ENCODE measurements at places on chromosomes 12 and 14.

- no peak for DNase-seq
These were observed 58.9 kb downstream of the ANAPC7 start for GRCh38 chr12:110344657-110345056.

DNA sequence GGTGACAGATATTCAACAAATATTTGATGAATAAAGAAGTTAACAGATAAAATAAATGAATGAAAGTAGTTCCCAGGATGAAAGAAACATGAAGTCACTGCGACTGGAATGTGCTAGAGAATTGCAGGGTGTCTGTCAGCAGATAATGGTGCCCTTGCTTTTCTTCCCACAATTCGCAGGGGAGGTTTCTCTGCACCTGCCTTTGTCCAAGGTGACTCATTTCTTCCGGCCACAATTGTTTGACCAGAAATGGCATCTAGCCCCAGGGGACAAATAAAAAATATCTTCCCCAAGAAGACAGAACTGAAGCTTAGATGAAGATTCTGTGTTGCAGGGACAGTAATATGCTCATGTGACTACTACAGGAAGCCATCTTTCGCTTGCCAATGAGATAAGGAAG lies 316.1 kb upstream of the TBX3 start:
- no peak for DNase-seq

GRCh38 chr12:52243856-52244614 lies 11.0 kb downstream of the KRT7 start:
- DNase-seq, result no peak

- DNase-seq, result no peak
These were observed 5.6 kb upstream of the LHX5 start for GRCh38 chr12:113477171-113477841.

DNA sequence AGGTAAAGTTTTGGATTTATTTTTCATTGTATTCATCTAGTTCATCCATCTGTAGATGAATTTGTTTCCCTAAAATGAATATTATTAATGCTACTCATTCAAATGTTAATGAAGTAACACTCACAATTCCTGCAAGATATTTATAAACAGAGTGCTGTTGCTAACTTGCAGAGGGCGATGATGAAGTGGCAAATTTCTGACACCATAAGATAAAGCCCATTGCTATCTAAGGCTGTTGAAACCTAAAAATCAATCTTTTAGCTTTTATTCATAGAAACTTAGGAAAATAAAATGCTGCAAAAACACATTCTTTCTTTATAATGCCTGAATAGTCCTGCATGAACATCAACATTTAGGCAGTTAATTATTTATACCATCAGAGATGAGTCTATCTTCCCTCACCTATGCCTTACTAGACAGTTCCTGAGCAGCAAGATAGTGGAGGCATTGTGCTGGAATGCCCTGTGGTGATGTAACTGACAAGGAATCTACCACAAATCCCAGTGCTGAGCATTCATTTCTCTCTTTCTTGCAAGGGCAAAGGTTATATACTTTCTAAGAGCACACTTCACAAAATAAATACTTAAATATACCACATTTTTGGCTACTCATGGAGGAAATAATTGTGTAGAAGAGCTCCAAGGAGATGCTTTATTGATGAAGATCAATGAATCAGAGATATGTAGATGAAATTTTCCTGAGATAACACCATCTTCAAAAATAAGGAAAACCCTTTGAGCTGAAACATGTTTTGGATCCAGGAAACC lies 57.6 kb downstream of the LMNTD1 start:
- peak; percentile 56 for DNase-seq

- DNase-seq, result peak; percentile 71
These were observed 196.6 kb downstream of the PCNX1 start for GRCh38 chr14:71103662-71104484.

DNA sequence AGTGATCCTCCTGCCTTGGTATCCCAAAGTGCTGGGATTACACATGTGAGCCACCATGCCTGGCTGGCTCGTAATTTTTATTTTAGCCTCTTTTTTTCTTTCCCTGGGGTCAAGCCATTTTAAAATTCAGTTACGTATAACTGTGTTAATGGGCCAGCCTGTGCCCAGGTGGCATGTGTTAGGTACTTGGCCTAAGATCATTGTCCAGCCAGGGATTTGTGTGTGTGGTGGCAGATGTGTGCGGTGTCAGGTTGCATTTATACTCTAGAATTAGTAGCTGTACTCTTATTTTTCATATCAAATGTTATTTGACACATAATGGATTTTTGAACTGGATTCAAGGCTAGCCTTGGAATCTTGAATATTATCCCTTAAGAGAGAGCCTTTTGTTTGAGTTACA lies 69.3 kb downstream of the FBXO34 start:
- DNase-seq, result no peak
